Epithelial cell of esophagus (primary cell): ENCODE measurements at places on chromosomes 13 and 19.

DNA sequence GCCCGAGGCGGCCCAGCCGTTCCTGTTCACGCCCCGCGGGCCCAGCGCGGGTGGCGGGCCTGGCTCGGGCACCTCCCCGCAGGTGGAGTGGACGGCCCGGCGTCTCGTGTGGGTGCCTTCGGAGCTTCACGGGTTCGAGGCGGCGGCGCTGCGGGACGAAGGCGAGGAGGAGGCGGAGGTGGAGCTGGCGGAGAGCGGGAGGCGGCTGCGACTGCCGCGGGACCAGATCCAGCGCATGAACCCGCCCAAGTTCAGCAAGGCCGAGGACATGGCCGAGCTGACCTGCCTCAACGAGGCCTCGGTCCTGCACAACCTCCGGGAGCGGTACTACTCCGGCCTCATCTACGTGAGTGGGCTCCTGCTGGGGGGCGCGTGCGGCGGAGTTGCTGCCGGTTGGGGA, 7.0 kb downstream of the MYH14 start:
- no peak for DNase-seq

DNA sequence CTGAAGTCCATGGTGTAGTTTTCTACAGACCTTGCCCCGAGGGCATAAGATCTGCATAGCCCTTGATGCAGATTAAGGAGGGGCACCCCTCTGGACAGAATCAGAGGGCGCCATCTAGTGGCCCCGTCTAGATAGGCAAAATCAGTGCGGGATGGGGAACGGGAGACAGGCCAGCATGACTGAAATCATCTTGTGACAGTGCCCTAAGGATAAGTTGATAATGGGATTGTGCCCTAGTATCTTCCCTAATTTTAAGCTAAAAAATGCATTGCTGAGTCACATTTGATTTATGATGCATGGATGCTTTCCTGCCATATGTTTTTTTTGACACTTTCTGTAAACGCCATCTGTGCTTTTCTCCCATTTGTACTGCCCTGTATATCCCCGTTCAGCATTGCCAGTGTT, 19.0 kb upstream of the GPI start:
- peak; percentile 74 for DNase-seq

GRCh38 chr13:34164582-34164981, 346.6 kb downstream of the RFC3 start:
- DNase-seq, result no peak

GRCh38 chr13:114128624-114129522, 3.5 kb downstream of the RASA3 start:
- peak; percentile 53 for DNase-seq

DNA sequence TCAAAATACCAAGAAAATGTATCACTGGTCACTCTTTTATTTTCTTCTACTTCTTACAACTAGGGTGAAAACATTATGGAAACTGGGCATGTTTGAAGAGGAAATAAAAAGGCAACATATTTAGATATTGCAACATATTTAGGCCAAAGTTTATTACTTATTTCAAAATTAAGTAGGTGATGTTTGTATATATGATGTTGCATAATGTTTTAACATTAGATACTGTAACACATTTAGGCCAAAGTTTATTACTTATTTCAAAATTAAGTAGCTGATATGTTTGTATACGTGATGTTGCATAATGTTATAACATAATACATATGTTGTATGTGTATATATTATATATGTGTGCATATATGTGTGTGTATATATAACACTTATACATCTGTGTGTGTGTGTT, 451.3 kb downstream of the LIG4 start:
- no peak for DNase-seq

DNA sequence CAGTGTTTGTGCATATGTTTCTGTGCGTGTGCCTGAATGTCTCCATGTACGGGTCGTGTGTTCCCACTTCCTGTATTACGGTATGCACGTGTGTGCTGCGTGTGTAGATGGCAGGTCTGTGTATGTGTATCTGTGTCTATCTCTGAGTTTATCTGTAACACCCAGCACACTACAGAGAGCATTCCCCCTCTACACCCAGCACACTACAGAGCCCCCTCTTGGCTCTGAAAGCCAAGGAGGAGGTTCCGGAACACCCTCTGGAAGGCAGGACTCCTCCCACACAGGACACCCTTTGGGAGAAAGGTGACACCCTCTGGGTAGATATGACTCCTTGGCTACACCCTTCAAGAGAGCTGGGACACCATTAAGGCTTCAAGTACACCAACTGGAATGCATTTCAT, 2.1 kb upstream of the ERFL start:
- no peak for DNase-seq

GRCh38 chr13:59601993-59602392, 561.7 kb downstream of the DIAPH3 start:
- DNase-seq, result peak; percentile 80

- DNase-seq, result no peak
Measured at GRCh38 chr19:1210227-1210538, 4.6 kb downstream of the STK11 start.

- no peak for DNase-seq
Measured at GRCh38 chr13:104798486-104798885, 1732.3 kb upstream of the SLC10A2 start.

DNA sequence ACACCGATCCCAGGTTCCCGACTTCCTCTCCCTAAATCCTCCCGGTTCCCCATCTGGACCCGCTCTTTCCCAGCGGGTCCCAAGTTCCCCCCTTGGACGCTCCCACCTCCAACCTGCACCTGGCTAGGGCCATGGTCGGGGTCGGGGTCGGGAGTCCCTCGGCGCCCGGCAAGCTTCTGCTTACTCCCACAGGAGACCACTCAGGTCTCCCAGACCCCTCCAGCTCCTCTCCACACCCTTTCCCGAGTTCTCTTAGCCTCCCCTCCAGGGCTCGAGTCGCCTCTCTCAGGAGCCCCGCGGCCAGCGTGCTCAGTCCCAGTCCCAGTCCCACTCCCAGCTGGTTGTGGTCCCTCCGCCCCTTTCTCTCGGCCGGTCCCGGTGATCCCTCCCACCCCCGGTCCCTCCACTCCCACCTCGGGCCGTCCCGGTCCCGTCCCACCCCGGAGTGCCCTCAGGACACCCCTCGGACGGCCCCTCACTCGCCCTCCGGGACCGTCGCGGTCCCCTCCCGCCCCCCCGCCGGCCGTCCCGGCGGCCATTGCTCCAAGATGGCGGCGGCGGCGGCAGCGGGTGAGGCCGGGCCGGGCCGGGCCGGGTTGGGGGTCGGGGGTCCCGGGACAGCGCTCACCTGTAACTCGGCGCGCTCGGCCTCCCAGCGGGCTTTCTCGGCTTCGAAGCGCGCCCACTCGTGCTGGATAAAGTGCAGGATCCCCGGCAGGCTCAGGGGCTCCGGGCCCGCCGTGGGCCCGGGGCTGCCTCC, at the start of gene FKRP:
Gene FKRP, plus strand, starts transcription at position 537 of the 760 bp plus-strand sequence. CDS start 9,394 bp downstream, outside the sequence.
- no peak for DNase-seq

- DNase-seq, result no peak
Measured at GRCh38 chr19:5857203-5858081, 6.2 kb upstream of the FUT3 start.

DNA sequence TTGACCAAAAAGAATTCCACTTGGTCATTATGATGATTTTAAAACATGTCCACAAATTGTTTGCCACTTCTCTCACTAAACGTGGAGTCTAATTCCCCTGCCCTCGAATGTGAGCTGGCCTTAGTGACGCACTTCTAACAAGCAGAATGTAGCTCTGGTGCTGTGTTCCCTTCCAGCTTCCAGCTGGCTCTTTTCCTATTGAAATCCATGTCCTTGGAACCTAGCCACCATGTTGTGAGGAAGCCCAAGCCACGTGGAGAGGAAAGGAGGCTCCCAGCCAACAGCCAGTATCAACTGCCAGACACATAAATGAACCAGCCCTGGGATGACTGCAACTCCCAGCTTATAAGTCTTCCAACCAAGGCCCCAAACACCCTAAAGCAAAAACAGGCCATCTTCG, 23.6 kb upstream of the CEBPA start:
- DNase-seq, result no peak

- DNase-seq, result no peak
Measured at GRCh38 chr19:16942583-16942982, 53.8 kb downstream of the F2RL3 start.

DNA sequence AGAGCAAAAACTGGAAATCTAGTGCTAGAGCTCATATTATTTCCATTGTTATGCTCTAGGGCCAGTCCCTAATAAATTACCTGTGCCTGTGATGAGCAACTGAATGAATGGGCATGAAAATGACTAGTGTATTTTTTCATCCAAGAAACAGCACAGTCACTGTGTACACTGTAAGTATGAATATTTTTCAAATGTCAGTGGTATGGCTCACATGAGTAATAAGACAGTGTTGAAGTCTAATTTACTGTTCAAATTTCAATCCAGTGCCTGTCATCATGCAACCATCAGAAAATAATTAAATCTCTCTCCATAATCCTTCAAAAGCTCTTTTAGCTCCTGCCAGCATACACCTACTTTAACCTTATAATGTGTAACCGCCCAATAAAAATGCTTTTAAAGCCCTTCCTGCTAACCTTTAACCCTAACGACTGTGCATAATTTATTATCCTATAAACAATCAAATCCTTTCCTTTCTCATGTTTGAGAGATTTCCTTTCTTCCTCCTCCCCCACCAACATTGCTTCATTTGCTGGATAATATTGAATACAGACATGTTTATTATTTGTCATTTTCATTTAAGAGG, 378.3 kb downstream of the GPC5 start:
- no peak for DNase-seq

DNA sequence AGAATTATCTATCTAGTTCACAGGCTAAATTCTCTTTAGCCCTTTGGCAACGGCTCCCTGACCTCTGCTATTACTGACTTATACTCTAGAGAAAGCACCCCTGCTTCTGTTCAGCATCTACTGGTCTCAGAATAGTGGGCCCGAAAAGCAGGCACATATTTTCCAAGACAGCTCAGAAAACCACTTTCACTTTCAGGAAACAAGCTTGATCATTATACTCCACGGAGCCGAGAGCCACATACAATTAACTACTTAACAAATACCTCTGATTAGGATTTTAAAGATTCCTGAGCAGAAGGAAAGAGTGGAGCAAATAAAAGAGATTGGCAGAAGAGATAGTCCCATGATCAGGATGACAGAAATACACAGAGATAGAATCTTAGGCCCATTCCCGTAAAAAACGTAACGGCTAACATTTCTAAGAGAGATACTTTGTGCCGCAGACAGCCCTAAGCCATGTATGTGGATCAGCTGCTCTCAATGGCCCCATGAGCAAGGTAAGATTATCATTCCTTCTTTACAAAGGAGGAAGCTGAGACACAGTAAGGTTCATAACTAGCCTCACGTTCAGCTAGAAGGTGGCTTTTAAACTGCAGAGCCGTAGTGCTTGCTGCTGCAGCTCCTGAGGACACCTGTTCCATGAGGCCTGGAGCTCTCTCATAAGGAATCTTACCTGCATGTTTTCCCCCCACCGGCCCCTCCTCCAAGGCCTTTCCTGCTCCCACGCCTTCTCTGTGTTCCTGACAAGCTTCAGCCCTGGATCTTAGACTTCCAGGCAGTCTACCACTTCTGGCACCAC, 227.2 kb downstream of the FOXO1 start:
- no peak for DNase-seq

DNA sequence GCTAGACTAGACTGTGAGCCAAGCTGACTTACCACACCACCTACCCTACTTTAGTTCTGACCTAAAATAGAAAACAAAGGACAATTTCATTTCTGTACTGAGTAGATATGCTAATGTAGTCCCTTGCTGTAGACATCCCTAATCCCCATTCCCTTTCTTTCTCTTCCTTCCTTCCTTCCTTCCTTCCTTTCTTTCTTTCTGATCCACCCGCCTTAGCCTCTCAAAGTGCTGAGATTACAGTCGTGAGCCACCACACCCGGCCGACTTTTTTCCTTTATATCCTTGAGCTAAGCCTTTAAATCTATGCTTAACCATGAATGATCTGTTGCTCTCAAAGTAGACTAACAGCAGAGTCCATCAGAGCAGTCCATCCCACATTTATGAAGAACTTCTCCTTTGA, 465.0 kb downstream of the SLITRK6 start:
- no peak for DNase-seq

- no peak for DNase-seq
Measured at GRCh38 chr13:53368948-53369347, 340.3 kb downstream of the OLFM4 start.

GRCh38 chr13:78497702-78498355, 105.5 kb downstream of the POU4F1 start:
- DNase-seq, result no peak

GRCh38 chr13:30907121-30907861, 1.2 kb downstream of the MEDAG start:
- DNase-seq, result peak; percentile 52

DNA sequence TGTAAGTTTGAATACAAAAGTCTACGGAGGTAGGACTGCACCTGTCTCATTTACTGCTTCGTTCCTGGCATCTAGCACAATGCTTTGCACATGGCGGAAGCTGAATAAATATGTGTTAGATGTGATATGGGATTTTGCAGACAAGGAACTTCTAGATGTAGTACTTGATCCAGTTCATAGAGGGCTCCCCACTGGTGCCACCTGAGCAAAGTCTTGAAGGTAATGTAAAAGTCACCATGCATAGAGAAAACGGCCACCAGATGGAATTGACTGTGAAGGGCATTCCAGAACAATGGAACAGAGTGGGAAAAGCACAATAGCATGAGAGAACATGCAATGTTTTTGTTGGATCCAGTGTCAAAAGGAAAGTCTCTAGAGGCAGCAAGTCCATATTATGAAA, 209.3 kb downstream of the HS6ST3 start:
- DNase-seq, result no peak

DNA sequence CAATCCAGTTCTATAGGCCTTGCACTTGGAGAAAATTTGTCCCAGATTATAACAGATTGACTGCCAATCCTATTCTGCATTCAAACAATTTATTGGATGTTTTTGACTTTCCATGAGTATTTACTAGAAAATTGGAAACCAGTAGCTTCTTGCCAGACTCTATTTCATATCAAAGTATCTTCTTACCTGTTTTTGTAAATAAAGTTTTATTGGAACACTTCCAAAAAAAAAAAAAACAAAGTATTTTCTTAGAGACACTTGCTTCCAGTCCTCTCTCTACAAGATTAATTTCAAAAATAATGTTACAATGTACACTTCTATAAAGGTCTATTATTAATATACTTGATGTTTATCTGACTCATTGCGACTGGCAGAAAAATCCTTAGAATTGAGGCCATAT, 209.2 kb upstream of the PCDH9 start:
- DNase-seq, result no peak

DNA sequence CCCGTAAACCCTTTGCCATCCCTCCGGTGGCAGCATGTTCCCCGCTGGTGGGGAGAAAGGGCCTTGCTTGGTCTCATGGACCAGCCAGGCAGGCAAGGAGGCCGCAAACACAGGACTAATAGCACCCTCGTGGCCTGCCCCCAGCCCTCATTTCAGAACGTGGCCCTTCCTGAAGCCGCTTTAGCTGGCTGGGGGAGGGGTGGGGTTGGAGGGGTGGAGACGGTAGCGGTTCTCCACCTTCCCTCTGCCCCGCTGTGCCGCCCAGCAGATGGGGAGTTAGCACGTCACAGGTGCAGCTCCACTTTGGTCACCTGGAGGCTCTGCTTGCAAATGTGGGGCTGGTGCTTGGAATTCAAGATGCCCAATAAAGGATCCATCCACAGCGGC, 59.3 kb upstream of the URI1 start:
- no peak for DNase-seq

GRCh38 chr19:19443902-19444680, 38.6 kb downstream of the GATAD2A start:
- no peak for DNase-seq

GRCh38 chr19:4337906-4338440, 654 bp downstream of the STAP2 start:
- peak; percentile 21 for DNase-seq

GRCh38 chr19:33840783-33841182, 44.1 kb downstream of the KCTD15 start:
- DNase-seq, result no peak
